ENCODE measurements at places on chromosomes 5 and 9.

- DNase-seq, result peak; percentile 91
These were observed 151.1 kb upstream of the ERCC6L2 start for GRCh38 chr9:95724253-95724991.

DNA sequence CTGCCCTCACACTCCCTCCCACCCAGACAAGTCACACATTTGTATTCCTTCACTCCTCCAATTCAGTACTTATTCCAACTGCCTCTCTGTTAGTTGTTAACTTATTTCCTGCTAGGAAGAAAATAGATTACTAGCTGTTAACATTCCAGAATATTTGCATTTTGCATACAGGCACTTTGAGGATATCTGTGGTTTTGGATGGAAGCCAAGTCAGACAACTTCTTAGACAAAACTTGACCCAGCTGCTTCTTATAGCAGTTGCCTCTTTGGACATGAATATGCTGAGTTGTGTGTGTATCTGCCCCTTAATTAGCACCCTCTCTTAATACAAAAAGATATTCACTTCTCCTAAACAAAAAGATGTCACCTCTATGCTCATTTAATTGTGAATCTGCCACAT, 1280.6 kb upstream of the ACO1 start:
- DNase-seq, result no peak

DNA sequence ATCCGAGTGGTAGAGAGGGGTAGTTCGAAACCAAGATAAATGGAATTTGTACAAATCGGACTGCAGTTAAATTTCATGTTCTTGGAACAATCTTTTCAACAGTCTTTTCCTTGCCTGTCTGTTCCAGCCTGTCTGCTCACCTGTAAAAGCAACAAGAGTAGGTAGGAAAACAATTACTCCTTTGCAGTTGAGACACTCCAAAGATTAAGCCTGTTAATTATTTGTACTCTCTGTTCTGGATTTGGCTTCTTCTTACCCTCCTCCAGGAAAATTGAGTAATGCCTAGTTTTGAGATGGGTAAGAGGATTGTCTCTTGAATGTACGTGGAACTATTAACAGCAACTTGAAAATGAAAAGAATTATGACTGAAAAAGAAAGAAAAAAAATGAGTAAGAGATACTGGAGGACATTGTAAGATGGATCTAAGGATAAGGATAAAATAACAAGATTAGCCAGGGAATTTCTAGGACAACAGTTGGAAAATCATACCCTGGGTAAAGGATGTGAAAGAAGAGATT, 24.3 kb downstream of the SPAAR start:
- no peak for DNase-seq

- no peak for DNase-seq
These were observed 202.8 kb downstream of the CCDC171 start for GRCh38 chr9:15755660-15756059.

DNA sequence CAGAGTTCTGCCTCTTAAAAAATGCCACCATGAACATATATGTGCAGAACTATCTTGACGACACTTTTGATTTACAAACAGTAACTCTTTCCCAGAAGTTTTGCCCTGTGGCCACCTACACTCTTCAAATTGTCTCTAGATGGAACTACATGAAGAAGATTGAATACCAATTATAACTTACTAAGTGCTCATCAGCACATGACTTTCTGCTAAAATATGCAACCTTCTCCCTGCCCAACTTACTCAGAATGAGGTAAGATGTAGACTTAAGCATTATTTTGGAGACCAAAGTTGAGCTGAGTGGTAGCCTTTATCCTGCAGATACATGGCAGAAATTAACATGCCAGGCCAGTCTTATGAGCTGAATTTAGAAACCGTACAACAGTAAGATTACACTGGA, 105.4 kb downstream of the SEMA5A start:
- DNase-seq, result no peak

DNA sequence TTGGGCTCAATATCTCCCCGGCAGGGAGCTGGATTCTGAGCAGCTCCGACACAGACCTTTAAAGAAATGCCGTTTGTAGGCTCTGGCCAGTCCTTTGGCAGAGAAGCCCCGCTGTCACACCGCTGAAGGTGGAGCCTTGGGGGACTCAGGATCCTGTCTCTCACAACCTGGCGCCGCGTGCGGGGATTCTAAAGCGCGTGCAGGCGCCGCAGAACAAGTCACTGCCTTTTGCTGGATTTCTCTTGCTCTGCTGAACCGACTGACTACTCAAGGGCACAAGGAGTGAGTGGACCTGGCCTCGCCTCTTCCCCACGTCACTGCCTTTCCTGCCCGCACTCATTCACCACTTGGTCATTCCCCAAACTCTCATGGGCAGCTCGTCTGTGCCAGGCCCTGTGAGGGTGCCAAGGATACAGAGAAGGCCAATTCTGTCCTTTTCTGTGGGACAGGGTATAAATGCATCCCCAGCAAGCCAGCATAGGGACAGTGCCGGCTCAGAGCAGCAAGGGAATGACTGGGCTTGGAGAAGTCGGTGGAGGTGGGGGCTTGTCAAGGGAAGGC, 69.3 kb downstream of the CRB2 start:
- no peak for DNase-seq

DNA sequence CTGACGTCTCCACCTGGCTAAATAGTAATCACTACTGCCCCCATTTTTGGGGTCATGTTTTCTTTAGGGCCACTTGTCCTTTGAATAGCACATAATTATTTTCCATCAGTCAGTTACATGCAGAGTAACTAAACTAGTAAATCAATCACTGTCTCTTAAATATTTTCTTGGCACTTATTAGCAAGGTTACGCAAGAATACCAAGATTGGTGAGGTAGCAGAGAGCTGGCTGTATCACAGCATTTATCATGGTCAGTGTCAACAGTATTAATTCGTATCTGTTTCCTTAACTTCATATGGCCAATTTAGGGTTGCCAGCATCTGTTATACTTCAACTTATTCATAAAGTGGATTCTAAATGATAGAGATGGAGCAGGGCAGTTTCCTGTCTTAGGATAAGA, 346.8 kb upstream of the FAM174A start:
- no peak for DNase-seq

DNA sequence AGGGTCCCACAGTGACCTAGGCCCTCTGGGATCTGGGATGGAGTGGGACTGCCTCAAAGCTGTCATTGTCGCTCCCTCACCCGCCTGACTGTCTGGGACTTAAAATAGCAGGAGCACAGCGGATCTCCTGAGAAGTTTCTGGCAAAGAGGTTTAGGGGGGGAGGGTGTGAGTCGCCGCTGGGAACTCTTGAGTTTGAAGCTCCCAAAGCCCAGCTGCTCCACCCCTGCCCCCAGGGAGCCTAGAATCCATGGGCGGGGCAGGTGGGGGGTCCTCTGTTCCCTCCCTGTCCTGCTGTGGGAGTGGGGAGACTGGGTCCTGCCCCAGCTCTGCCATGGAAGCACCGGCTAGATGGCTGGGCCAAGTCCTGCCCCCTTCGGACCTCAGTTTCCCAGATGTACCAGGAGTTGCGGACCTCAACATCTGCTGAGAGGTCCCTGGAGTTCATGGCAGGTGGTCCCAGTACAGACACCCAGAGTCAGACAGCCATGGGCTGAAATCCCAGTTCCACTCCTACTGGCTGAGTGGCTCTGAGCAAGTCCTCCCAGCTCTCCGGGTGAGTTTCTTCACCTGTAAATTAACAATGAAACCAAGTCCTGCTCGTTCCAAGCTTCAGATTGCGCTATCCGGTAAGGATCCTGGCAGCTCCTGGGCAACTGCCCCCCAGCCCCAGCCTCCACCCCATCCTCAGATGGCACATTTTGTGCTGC, 985 bp upstream of the WDR38 start:
- DNase-seq, result no peak

DNA sequence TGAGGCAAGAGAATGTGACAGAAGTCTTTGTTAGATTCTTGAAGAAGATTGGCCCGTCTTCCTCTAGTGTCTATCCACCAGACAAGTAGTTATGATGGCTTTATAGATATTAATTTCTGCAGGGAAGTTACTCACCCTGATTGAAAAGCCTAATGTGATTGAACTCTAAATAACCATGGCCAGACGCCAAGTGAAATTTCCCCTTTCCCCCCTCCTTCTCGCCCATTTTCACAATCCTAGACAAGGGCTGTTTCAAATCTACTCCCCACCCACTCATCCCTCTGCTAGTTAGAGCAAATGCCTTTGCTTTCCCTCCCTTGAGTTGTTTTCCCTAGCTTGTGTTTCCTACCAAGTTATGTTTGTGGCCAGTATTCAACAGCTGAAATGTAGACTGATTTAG, 182.5 kb downstream of the TMEM167A start:
- DNase-seq, result no peak

DNA sequence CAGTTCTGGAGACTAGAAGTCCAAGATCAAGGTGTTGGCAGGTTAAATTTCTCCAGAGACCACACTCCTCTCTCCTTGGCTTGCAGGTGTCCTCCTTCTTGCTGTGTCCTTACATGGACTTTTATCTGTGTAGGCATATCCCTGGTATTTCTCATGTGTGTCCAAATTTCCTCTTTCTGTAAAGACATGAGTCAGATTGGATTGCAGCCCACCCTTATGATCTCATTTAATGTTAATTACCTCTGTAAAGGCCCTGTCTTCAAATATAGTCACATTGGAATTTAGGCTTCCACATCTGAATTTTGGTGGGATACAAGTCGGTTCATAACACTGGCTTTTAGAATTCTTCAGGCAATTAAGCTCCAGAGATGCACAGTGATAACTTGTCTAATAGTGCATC, 322.2 kb upstream of the GRIA1 start:
- DNase-seq, result no peak

- no peak for DNase-seq
These were observed 248.4 kb downstream of the ELAVL2 start for GRCh38 chr9:23577611-23578010.

DNA sequence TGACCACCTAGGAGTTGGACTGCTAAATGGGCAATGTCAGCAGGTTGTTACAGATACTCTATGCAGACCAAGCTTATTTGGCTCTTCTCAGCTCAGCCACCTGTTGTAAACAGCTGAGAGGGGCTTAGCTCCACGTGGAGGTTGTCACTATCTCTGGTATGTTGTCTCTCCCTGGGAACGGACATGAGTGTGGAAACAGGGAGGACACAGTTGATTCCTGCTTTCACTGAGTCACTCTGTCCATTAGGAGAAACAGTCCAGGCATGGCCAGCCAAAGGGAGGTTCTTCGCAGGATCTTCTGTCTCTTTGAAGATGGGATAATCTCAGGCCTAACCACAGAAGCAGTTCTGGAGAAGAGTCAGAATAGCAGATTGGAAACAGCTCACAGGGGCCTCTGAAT, 121.2 kb downstream of the PALM2AKAP2 start:
- DNase-seq, result no peak

- DNase-seq, result no peak
These were observed 25.2 kb downstream of the SHC3 start for GRCh38 chr9:89153232-89154017.

Measured in central memory CD4-positive, alpha-beta T cell (primary cell).